Activated naive CD4-positive, alpha-beta T cell treated with anti-CD3 and anti-CD28 coated beads, Interleukin-2, amount 50 U/mL, for 16 hours (primary cell): ENCODE measurements at places on chromosomes 6 and 20.

GRCh38 chr6:108383981-108384380 lies 89.1 kb downstream of the AFG1L start:
- no peak for DNase-seq

GRCh38 chr6:149895833-149896271 lies 2.1 kb downstream of the RAET1E start:
- peak; percentile 34 for DNase-seq

DNA sequence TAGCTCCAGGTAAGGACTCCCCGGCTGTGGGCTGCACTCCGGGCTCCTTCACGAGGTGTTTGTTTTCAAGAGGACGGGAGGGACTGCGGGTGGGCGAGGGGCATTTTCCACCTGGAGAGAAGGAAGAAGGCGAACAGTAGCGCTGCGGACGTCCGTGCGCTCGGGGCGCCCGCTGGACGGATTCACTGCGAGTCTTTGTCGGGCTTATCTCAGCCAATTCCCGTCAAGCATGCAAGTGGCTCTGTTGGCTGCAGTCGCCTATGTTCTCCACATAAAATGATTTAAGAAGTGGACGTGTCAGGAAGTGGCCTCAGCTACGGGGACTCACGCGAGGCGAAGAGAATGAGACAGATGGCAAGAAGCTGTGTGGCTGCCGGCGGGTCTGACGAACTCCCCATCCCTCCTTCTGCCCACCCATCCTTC lies 332 bp downstream of the GRIK2 start:
- no peak for DNase-seq

DNA sequence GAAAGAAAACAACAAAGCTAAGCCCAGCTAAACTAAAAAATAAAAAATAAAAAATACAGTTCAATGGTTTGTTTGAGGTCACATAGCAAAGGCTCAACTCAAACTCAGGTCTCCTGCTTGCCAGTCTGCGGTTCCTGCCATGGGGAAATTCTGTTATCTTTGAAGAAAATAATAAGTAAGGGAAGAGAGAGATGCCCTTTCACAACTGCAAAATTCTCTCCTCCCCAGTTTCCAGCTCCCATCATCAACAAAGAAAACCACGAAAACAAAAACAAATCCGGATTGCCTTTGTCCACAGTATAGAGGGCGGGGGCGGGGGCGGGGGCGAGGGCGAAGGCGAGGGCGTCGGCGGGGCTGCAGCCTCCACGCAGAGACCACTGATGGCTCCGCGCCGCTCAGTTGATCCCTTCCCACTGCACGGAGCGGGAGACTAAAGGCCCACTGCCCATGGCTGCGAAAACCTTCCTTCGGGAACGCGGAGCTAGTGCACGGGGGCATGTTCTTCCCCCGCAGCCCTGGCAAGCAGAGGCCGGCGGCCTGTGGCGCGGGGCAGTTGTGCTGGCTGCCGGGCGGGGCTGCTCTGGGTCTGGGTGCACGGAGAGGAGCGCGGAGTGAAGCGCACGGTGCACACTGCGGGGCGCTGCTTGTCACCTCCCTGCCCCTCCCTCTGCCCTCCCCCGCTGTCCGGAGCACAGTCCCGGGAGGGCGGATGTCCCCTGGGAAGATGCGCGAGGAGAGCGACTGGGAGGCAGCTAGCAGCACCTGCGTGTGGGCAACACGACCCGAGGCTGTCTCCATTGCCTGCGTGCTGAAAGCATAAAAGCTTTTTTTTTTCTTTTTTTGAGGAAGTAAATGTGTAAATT lies 54.1 kb upstream of the TPD52L1 start:
- peak; percentile 22 for DNase-seq

- no peak for DNase-seq
Measured at GRCh38 chr6:42374018-42374669, 77.6 kb downstream of the TRERF1 start.

GRCh38 chr6:24743944-24744335 lies 25.0 kb upstream of the C6orf62 start:
- DNase-seq: no peak

GRCh38 chr6:16585805-16586204 lies 175.5 kb downstream of the ATXN1 start:
- no peak for DNase-seq

- DNase-seq: no peak
Measured at GRCh38 chr6:52591832-52592231, 15.0 kb upstream of the TRAM2 start.

DNA sequence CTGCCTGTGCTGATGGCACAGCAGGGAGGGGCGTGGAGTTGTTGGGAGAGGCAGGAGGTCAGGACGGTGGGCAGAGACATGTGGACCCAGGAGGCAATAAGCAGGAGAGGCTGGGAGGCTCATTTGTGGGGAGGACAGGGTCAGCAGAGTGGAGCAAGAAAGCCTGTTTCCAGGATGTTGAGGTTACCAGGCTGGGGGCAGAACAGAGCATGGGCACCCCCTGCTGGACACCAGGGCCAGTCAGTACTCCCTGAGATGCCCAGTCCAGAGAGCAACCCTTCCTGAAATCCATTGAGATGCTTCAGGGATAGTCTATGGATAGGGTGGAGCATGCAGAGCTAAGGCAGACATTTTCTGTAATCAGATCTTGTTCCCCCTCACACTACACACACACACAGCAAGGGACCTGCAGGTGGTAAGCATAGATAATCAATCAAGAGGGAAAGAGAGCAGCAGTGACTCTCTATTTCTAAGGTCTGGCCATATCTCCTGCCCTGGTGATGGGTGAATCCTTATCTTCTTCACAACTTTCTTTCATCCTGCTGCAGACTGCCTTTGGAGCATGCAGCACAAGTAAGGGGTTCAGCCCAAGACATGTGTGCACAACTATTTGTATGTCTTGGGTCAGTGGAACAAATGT lies 41.7 kb downstream of the MOCS1 start:
- DNase-seq: no peak

DNA sequence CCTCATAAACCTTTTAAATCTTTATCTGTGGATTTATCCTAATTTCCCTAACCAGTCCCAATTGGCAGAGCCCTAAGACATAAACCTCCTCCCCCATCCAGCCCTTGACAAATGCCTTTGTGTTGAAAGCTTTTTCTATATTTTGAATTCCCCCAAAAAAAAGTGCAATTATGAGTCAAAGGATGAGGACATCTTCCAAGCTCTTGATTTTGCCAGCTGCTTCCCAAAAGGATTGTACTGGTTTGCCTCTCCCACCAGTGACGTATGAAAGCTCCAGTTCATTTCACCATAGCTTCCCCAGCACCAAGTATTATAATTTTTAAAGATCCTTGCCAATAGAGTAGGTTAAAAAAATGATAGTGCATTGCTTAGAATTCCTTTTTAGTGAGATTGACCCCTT lies 38.9 kb downstream of the SIRPA start:
- DNase-seq: no peak

GRCh38 chr6:219641-220198 lies 72.6 kb upstream of the DUSP22 start:
- no peak for DNase-seq
